ENCODE measurements at places on chromosomes 13 and 19.

DNA sequence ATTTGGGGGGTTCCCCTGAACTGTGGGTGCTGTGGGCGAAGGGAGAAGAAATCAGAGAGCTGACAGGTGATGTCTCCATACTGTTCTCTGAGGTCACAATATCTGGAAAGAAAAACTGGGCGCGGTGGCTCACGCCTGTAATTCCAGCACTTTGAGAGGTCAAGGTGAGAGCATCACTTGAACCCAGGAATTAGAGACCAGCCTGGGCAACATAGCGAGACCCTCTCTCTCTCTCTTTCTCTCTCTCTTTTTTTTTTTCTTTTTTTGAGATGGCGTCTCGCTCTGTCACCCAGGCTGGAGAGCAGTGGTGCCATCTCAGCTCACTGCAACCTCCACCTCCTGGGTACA lies 21.9 kb downstream of the IQCN start:
- no peak for DNase-seq

- DNase-seq: no peak
Observed at GRCh38 chr19:17985037-17985818, 18.3 kb downstream of the KCNN1 start.

GRCh38 chr19:12985049-12985776 lies 10.1 kb upstream of the NFIX start:
- DNase-seq: no peak

DNA sequence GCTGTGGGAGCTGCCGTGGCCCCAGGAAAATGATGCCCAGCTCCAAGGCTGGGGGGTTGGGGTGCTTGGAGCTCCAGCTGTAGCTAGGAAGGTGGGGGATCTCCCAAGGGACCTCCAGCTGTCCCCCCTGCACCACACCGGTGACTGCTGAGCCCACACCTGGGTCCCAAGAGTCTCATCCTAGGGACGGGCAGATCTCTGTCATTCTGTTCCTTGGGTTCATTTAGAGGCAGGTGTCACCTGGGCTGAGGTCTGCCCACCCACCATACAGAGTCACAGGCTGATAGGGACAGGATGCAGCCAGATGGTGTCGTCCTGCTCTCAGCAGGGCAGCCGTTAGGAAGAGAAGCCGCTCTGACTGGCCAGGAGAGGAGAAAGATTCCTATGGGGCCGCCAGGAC lies 5.3 kb downstream of the F2RL3 start:
- no peak for DNase-seq

DNA sequence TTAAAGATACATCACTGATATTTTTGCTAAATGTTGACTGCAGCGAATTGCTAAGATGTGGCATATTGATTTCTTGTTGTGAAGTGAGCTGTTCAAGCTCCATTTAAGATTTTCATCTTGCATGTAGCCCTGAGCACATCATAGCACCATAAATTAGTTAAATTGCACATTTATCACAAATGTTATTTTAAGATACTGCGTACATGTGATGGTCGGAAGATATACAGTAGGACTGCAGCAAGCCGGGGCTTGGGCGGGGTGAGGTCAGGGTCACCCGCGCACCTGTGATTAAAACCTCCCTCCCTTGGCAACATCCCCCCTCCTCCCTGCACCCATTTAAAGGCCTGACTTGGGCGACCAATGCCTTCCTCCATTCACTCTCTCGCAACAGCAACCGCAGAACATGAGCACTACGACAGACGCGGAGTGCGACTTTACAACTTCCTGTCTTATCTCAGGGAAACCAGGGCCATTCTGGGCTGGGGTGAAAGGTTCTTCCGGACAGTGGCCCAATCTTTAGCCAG lies 76.6 kb downstream of the TSHZ3 start:
- DNase-seq: no peak

GRCh38 chr19:6769006-6769619 lies 1.9 kb upstream of the SH2D3A start:
- DNase-seq: peak; percentile 52

DNA sequence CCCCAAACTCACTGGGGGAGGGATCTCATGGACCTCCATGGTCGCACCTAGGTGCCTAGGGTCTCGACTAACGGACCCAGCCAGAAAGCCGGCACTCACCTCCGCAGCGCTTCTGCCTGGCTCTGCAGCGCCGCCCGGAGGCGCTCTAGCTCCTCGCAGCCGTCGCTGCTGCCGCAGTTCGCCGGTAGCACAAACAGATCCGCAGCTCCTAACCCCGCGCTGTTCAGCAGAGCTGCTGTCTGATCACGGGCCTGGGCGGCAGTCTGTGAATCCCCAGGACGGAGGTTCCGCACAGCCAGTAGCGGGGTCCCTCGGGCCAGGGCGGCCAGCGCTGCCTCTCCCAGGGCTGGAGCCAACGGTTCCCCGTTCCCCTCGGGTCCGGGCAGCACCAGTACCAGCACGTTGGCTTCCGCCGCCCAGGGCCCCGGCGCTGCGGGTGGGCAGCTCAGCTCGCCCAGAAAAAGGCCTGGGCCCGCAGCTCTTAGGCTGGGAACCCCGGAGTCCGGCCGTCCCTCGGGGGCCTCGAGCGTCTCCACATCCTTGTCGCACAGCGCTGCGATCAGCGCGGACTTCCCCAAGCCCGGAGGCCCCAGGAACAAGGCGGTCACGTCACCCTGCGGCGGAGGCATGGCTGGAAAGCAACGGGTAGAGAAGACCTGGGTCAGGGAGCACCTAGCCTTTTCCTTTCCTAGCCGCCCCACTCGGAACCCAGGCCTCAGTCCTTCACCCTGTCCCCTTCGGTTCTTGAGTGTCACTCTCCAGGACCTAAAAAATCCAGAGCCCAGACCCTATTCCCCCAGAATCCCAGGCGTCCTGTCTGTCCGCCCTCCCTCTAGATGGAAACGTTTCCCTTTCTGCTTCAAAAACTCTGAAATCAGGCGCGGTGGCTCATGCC lies 977 bp downstream of the IRGQ start:
- peak; percentile 75 for DNase-seq

DNA sequence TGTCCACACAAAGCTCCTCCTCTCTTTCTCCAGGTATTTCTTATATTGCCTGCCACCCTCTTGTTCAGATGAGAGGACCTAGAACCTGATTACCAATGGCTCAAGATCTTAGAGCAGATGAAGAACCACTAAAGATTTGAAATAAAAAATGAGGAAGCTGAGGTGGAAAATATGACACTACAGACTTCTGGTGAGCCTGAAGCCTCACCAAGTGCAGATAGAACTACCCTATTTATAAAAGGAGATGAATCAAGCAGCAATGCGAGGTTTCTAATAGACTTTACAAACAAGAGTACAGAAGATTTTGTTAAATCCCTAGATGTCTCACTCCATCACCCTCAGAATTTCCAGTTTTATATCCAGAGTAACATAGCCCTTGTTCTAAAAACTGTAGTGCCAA lies 345.8 kb downstream of the TBC1D4 start:
- DNase-seq: no peak

- no peak for DNase-seq
Observed at GRCh38 chr19:54298357-54299125, 14.4 kb downstream of the LILRA5 start.

GRCh38 chr19:18491995-18492953 lies 29.6 kb downstream of the ELL start:
- DNase-seq: no peak

DNA sequence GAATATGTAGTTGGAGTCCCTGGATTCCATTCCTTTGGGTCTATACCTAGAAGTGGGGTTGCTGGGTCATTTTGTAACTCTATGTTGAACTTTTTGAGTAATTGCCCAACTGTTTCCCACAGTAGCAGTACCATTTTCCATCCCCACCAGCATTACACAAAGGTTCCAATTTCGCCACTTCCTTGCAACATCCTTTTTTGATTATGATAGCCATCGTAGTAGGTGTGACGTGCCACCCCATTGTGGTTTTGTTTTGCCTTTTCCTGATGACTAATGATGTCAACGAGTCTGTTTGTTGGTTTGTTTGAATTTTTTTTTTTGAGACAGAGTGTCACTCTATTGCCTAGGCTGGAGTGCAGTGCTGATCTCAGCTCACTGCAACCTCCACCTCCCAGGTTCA lies 3.3 kb upstream of the PEX11G start:
- DNase-seq: no peak

DNA sequence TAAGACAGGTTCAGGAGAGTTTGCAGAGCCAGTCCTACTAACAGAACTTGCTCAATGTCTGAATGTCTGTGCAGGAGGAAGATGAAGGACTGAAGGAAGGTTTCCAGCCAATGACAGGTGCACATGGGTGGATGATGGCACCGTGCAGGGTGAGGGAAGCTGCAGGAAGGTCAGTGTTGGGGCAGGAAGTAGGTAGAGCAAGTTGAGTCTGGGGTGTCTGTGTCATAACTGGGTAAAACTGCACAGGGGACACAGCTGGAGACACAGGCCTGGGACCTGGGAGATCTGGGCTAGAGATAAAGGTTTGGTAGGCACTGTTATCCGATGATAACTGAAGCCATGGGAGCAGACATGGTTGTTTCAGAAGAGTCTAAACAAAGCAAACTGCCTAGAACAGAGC lies 116.9 kb downstream of the USP12 start:
- no peak for DNase-seq

DNA sequence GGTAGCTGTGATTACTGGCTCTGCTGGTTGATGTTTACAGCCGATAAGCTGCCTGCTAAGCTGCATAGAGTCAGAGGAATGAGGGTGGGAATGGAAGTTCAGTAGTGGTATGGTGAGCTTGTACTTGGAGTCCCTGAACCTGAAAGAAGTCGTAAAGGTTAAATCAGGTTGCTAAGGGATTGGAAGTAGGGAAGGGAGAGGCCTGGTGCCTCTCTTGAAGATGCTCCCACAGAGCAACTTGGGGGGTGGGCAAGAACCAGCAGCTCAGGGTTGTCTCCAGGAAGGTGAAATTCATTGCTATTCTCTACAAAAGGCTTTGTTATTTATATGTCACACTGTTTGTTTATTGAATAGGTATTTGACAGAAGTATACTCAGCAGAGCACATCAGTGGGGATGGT lies 73.8 kb upstream of the OLFM4 start:
- DNase-seq: no peak

GRCh38 chr19:28610731-28611130 lies 602.2 kb downstream of the UQCRFS1 start:
- DNase-seq: no peak

- DNase-seq: no peak
Observed at GRCh38 chr19:6811378-6811777, 38.9 kb downstream of the VAV1 start.

DNA sequence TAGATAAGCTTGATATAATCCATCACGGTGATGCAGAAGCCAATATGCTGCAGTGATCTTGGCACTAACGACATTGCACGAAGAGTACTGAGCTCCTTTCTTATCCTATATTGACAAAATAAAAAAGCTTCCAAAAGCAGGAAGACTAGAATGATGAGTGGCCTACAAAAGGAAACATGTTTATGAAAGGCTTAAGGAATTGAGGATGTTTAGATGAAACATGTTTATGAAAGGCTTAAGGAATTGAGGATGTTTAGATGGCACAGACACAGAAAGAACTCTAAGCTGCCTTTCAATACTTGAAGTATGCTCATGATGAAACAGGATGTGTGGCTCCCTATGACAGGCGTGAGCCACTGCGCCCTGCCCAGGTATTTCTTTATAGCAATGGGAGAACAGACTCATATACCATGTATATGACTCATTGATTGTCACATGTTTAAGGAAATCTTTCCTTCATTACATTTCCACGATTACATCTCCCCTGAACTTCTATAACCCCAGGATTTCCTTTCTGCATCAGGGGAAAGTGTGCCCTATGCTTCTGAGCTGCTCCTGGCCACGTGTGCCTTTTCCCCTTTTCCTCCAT lies 690.8 kb upstream of the ARGLU1 start:
- no peak for DNase-seq

DNA sequence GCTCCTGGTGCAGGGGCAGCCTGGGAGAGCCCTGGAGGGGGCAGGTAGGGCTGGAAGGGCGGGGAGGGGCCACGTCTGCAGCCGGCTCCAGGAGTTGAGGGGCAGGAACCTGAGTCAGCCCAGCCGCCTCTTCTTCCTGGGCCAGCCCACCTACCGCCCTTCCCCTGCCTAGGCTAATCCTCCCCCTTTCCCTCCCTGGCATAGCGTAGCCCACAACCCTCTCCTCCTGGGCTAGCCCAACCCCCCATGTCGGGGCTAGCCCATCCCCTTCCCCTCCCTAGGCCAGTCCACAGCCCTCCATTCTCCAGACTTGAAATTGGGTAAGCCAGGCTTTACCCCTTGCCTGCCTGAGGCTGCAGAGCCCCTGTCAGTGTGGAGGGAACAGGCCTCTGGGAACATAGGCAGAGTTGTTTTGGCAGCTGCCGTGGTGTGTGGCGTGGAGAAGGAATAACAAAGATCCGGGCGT lies 20.6 kb upstream of the WDR18 start:
- DNase-seq: no peak

GRCh38 chr13:76813000-76813691 lies 73.1 kb downstream of the KCTD12 start:
- no peak for DNase-seq

DNA sequence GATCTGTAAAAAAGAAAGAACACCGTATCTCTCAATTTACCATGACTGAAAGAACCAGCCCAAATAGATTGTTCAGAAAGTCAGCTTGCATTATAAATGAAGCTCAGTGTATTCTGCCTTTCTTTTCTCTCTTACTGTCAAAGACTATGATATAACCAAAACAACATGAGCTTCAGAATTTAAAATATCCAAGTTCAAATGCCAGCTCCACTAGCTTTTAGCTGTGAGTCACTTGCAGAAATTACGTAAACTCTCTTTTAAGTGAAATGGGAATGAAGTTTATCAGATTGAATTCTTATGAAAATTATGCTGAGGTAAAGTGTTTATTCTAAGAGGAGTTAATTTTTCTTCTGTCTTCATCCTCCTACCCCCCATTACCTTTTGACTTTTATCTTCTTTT lies 20.0 kb upstream of the POSTN start:
- DNase-seq: no peak

GRCh38 chr13:48403151-48403631 lies 9.7 kb downstream of the LPAR6 start:
- no peak for DNase-seq

GRCh38 chr13:102830646-102831045 lies 15.2 kb upstream of the ERCC5 start:
- DNase-seq: no peak

DNA sequence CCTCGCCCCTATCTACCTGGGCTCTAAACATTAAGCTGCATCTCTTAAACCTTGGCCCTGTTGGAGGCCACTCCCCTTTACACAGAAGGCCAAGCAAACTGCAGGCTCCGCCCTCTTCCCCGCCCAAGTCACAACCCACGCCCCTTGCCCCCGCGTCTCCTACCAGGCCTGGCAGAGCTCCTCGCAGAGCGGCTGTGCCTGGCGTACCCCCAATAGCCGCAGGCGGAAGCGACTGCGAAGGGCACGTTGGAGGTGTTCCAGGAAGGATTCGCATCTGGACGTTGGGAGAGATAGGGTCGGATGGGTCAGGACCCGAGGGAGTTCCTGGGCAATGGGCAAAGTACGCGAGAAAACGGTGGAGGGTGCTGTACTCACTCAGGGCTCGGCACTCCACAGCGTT lies 5.9 kb downstream of the RTBDN start:
- DNase-seq: peak; percentile 70

- DNase-seq: no peak
Observed at GRCh38 chr19:7349961-7350711, 1.4 kb downstream of the ARHGEF18 start.
